ENCODE measurements at places on chromosomes 1 and 21.
A peak's percentile ranks its signal among the peaks of the same experiment; 100 is the strongest.

- H3K4me3 ChIP-seq, result no peak overlapping the region
- no peaks in the 10 kb centered on the region for H3K27me3 ChIP-seq
- peak; percentile 87 for DNase-seq
- H3K27ac ChIP-seq, result peak overlapping the region; percentile 90
- H3K36me3 ChIP-seq, result no peaks in the 10 kb centered on the region
- H3K4me1 ChIP-seq, result peaks cover 7% of the 10 kb centered on the region
Observed at GRCh38 chr1:234969581-234970400, 158.8 kb downstream of the TOMM20 start.

DNA sequence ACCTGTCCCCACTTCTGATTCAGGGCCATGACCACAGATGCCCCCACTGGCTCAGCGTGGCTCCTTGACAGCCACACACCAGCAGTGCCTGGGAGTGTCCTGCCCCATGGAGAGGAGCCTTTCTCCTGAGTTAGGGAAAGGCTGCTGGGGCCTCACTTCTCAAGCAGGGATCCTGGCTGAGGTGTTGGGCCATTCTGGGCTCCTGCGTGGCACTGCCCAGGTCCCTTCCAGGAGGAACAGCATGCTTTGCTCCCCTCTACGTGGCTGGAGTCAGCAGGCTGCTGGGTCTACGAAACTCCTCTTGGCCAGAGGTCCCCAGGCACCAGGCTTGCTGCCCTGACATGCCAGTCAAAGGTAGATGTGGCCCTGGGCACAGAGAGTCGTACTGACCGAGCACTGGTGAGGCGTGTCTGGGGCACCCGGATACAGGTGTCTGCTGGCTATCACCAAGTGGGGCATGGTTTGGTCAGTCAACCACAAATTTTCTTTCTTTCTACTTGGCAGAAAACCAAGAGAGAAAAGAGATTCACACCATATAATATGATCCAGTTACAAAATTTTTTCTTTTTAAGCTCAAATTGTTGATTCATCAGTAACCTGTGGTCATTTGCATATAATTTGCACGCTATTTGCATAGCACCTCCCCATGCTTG lies 4.1 kb downstream of the ADORA1 start:
- no peak overlapping the region for H3K4me3 ChIP-seq
- no peaks in the 10 kb centered on the region for H3K4me1 ChIP-seq
- no peak for DNase-seq
- no peaks in the 10 kb centered on the region for H3K36me3 ChIP-seq
- no peak overlapping the region for H3K27ac ChIP-seq

DNA sequence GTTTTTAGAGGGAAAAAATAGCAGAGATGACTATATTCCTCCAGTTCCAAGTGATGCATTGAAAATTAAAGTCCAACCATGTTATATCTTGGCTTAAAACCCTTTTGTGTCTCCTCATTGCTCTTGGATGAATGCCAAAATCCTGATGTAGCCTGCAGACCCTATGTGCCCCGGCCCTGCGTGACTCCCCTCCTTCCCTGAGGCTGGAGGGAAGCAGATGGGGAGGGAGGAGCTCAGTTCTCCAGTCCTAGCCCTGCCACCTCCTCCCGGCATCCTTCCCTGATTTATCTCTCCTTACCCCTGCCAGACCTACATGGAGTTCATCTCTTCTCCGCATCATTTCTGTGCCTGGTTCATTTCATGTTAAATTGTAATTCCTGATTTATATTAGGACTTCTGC lies 397.4 kb downstream of the PTPRU start:
- no peak for DNase-seq
- no peaks in the 10 kb centered on the region for H3K27me3 ChIP-seq
- H3K4me1 ChIP-seq, result no peaks in the 10 kb centered on the region
- H3K27ac ChIP-seq, result no peak overlapping the region
- no peaks in the 10 kb centered on the region for H3K36me3 ChIP-seq

DNA sequence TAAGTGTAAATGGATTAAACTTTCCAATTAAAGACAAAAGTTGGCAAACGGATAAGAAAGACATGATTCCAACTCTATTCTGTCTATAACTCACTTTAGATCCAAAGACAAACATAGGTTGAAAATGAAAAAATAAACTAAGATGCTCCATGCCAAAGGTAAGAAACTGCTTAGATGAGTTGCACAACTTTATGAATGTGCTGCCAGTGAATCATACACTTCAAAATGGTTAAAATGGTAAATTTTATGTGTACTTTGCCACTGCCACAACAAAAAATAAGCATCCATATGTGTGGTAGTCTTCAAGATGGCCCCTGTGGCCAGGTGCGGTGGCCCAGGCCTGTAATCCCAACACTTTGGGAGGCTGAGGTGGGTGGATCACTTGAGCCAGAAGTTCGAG lies 45.0 kb downstream of the NSL1 start:
- no peak for DNase-seq
- H3K4me1 ChIP-seq, result no peaks in the 10 kb centered on the region
- no peak overlapping the region for H3K4me3 ChIP-seq
- H3K27me3 ChIP-seq, result no peaks in the 10 kb centered on the region
- no peak overlapping the region for H3K27ac ChIP-seq
- H3K36me3 ChIP-seq, result no peaks in the 10 kb centered on the region

GRCh38 chr1:58123051-58123450 lies 423.5 kb downstream of the OMA1 start:
- DNase-seq, result no peak
- no peak overlapping the region for H3K27ac ChIP-seq
- H3K4me1 ChIP-seq, result no peaks in the 10 kb centered on the region
- H3K4me3 ChIP-seq, result no peak overlapping the region
- no peaks in the 10 kb centered on the region for H3K27me3 ChIP-seq

DNA sequence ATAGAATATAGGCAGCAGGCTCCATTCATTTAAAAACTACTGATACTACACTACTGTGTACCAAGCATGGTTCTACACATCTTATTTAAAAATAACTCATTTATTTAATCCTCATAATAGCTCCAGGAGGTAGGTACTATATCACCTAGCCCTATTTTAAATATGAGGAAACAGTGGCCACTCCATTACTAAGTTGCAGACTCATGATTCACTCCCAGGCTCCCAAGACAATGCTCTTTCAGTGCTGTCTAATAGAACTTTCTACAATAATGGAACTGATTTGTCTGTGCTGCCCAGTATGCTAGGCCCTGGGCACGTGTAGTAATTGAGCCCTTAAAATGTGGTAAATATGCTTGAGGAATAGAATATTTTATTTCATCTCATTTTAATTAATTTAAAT lies 357.1 kb downstream of the LTN1 start:
- no peaks in the 10 kb centered on the region for H3K27me3 ChIP-seq
- H3K4me3 ChIP-seq, result no peak overlapping the region
- DNase-seq, result no peak
- H3K4me1 ChIP-seq, result peaks cover 8% of the 10 kb centered on the region
- peak overlapping the region; percentile 71 for H3K27ac ChIP-seq

DNA sequence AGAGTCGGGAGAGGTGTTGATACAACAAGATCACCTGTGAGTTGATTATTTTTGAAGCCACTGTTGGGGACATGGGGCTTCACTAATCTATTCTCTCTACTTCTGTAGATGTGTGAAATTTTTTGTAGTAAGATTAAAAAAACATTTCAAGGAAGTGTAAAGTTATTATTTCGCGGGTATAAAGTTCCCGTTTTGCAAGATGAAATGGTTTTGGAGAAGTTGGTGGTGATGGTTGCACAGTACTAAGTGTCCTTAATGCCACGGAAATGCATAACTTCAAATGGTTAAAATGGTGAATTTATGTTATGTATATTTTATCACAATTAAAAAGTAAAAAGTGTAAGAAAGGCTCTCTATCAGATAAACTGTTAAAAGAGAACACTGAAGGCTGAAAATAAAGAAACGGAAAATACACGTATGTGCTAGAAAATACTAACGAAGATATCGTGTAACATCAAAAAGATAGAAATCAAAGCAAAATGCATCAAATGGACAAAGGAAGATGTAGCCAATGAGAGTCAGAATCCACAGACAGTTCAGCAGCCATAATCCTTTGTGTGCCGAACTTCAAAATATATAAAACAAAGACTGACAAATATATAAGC lies 2.9 kb upstream of the ITGB2 start:
- no peak overlapping the region for H3K27ac ChIP-seq
- DNase-seq, result no peak
- H3K4me1 ChIP-seq, result no peaks in the 10 kb centered on the region
- H3K36me3 ChIP-seq, result no peaks in the 10 kb centered on the region
- H3K27me3 ChIP-seq, result no peaks in the 10 kb centered on the region

DNA sequence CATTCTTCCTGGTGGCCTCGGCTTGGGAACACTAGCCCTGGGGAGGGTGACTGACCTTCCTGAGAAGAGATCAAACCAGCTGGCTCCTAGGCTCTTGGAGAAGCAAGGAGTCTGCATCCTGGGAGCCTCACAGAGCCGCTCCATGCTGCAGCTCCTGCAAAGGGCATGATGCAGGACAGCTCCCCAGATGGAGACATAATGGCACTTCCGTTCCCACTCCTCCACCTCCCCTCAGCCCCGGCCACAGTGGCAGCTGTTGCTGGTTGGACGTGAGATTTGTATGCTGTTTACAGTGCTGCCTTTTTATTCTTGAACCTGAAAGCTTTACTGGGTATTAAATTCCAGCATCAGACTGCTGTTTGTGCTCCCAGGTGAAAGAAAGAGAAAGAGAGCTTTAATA lies 83.7 kb upstream of the CTTNBP2NL start:
- no peaks in the 10 kb centered on the region for H3K4me1 ChIP-seq
- no peak overlapping the region for H3K4me3 ChIP-seq

GRCh38 chr1:208808301-208808700 lies 564.1 kb upstream of the PLXNA2 start:
- no peak for DNase-seq
- no peak overlapping the region for H3K27ac ChIP-seq
- H3K27me3 ChIP-seq, result no peaks in the 10 kb centered on the region

DNA sequence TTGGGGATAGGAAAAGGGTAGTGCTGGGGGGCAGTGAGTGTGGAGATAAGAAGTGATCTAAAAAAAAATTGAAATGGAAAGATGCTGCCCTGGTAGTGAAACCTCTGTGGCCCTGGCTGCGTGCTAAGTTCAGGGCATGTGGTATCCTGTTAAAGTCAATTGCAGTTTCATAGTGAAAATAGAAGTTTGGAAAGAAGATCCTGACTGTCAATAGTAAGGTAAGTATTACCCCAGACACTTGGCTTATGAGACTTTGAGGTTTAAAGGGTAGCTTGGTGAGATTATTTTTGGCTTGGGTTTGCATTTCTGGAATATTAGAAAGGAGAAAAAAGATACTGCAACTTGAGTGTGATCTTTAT lies 6.8 kb downstream of the ARID1A start:
- H3K4me3 ChIP-seq, result no peak overlapping the region
- no peak for DNase-seq
- H3K27ac ChIP-seq, result no peak overlapping the region
- no peaks in the 10 kb centered on the region for H3K27me3 ChIP-seq
- H3K36me3 ChIP-seq, result no peaks in the 10 kb centered on the region
- peaks cover 5% of the 10 kb centered on the region for H3K4me1 ChIP-seq

DNA sequence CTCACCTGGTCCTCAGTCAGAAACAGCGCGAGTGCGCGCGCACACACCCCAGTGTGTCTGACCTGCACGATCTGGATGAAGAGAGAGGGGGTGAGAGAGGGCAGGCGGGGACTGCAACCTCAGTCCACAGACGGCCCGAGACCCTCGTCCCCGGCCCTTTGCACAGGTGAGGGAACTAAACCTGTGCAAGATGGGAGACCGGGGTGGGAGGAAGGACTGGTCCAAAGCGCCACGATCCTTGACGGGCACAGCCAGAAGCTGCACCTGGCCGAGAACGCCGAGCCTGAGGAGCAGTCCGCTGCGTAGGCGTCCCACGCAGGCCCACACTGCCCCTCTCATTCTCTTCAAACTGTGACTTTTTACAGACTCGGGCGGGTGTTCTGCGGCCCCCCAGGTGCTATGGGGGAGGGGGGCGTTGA lies 519 bp upstream of the IQCC start:
- peak overlapping the region; percentile 23 for H3K4me3 ChIP-seq
- H3K27me3 ChIP-seq, result no peaks in the 10 kb centered on the region
- H3K36me3 ChIP-seq, result no peaks in the 10 kb centered on the region

DNA sequence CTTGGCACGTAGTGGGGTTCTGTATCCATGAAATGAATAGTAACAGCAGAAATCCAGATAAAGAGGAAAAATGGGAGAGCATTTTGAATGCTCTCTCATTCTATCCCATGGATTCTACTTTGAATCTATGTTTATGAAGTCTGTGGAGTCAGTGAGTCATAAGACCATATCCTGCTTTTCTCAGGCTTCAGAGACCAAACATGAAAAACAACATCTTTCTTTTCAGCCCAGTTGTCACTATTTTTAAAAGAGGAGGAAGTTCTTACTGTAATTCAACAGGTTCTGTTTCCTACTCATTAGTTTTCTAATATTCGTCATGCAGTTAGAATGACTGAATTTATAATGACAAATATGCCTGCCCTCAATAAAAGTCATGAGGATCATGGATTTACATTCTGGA lies 39.4 kb upstream of the CD55 start:
- no peak overlapping the region for H3K27ac ChIP-seq
- peaks cover 11% of the 10 kb centered on the region for H3K4me1 ChIP-seq
- H3K4me3 ChIP-seq, result no peak overlapping the region
- H3K36me3 ChIP-seq, result no peaks in the 10 kb centered on the region
- DNase-seq, result no peak

GRCh38 chr1:13585612-13585991 lies 2.0 kb downstream of the PDPN start:
- no peak overlapping the region for H3K4me3 ChIP-seq
- peak; percentile 38 for DNase-seq
- no peaks in the 10 kb centered on the region for H3K27me3 ChIP-seq
- no peaks in the 10 kb centered on the region for H3K4me1 ChIP-seq

DNA sequence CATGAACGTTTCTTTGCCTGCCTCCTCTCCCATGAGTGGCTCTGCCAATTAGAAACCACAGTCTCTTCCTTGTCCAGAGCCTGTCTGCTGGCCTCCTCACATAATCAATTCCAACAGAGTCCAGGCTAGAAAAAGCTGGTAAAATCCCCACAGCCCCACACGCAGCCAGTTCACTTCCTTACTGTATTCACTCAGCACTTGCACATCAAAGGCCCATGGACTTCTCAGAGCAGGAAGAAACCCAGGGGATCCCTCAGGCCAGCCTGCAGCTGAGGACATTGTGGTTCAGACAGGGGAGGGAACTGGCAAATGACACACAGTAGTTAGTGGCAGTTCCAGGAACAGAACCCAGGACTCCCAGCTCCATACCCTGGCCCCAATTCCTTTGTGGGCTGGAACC lies 171.6 kb upstream of the EDN2 start:
- no peaks in the 10 kb centered on the region for H3K36me3 ChIP-seq
- no peaks in the 10 kb centered on the region for H3K27me3 ChIP-seq
- DNase-seq, result peak; percentile 47
- H3K4me1 ChIP-seq, result no peaks in the 10 kb centered on the region
- H3K4me3 ChIP-seq, result no peak overlapping the region
